ENCODE measurements at places on chromosomes 7 and 10. TPM values are rescaled to one million over a fixed set of nuclear protein-coding genes. Genes with fewer than 3 reads are reported as not detected.

GRCh38 chr7:29865526-29865925 lies 59.2 kb downstream of the WIPF3 start:
- DNase-seq, result no peak

DNA sequence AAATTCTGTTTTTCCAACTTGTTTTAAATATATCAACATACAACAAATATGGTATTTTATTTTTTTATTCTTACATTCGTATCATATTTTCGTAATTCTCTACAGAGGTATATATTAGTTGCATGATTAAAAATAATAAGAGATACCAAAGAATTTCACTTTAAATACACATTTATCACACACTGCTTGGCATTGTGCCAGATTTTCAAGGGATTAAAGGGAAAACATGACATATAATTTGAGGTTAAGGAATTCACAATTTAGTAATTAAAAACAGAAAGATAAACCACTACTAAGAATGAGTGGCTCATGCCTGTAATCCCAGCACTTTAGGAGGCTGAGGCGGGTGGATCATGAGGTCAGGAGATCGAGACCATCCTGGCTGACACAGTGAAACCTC lies 484.7 kb upstream of the SORCS1 start:
- no peak for DNase-seq

The NEUROD6 gene
- total RNA-seq, result not detected

DNA sequence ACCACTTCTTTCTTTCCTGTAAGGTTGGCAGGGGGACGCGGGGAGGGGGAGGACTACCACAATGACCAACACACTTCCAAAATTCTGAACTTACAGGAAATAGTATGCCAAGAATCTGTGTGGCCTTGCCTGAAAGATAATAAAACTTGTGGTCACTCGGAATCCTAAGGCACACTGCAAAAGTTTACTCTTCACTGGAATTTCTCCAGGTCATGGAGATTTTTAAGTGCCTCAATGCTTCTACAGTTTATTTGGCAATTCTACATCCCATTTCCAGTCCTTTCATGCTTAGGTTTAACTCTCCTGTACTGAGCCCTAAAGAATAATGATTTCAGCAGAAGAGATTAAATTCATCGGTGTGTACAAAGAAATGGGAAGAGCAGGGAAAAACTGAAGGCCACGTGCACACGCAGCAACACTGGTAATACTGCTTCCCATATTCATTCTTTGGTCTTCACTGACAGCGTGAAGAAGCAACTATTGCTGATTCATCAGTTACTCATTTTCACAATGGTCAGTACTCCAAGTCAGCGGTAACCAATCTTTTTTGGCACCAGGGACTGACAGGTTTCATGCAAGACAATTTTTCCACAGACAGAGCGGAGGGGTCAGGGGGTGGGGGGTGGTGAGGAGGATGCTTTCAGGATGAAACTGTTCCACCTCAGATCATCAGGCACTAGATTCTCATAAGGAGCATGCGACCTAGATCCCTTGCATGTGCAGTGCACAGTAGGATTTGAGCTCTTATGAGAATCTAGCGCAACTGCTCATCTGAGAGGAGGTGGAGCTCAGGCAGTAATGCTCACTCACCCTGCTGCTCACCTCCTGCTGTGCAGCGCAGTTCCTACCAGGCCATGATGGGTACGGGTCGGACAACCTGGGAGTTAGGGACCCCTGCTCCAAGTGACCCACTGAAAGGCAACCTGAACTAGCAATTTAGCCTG lies 9.8 kb downstream of the LARP4B start:
- no peak for DNase-seq

The CARD11 gene
- total RNA-seq, result 0.44 TPM

GRCh38 chr10:129123428-129123827 lies 343.6 kb upstream of the MGMT start:
- DNase-seq, result no peak

The EMX2 gene
- 1.4 TPM for total RNA-seq

- DNase-seq, result no peak
These were observed 59.5 kb upstream of the PRKG1 start for GRCh38 chr10:51014680-51015389.

GRCh38 chr7:7209412-7210050 lies 27.2 kb downstream of the C1GALT1 start:
- DNase-seq, result no peak

- no peak for DNase-seq
These were observed 41.4 kb downstream of the SYPL1 start for GRCh38 chr7:106070567-106071254.

Data from psoas muscle (tissue), 8 donors.